Activated T-helper 2 cell treated with anti-CD3 and anti-CD28 coated beads, Interferon-gamma antibody, Interleukin-2, Interleukin-4, amounts not matched to agents 10 μg/mL and 5 μg/mL and 100 μg/mL, durations not matched to agents 14 hours and 24 hours and 36 hours (primary cell): ENCODE measurements at places on chromosomes 5 and 9. TPM values are rescaled to one million over a fixed set of nuclear protein-coding genes. Genes with fewer than 3 reads are reported as not detected.

Gene PCSK1
- total RNA-seq = not detected in 2 replicates

Gene IPPK
- 11.5 and 14.8 TPM in 2 replicates for total RNA-seq

Gene NFIB
- total RNA-seq = 0.02 TPM in 1 of 2 replicates, not detected in the other

Gene OR1Q1
- total RNA-seq = not detected in 2 replicates

Gene TMC1
- not detected in 2 replicates for total RNA-seq

Gene ERAP2
- total RNA-seq = 46.8 and 49.3 TPM in 2 replicates

Gene GPR150
- 0.11 and 0.14 TPM in 2 replicates for total RNA-seq

Gene SMIM32
- not detected in 2 replicates for total RNA-seq

Gene RXFP3
- total RNA-seq = not detected in 2 replicates

Gene CTXN3
- not detected in 2 replicates for total RNA-seq

Gene ARHGEF28
- total RNA-seq = 0.05 and 0.11 TPM in 2 replicates

Gene PAPPA
- total RNA-seq = not detected in 2 replicates

DNA sequence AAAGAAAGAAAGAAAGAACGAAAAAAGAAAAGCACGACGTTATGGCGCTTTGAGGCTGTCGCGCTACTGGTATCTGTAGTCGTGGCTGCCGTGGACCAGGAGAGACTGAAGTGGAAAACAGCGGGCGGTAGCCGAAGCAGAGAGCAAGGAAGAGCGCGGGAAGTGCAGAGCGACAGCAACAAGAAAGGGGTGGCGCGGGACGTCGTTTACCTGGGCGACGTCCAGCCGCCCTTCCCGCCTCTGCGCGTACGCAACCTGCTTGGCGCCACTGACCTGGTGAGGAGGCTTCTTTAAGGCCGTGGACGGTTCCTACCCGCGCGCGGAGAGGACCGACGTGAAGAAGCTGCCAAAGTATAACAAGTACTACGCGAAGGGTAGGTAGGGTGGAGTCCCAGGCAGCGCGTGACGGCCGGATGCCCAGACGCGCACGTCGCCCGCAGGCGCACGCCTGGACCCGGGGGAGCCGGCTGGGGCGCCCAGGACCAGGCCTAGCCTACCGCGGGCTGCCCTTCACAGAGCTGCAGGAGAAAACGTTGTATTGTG is 15.4 kb downstream of the CCL28 start:
- DNase-seq = peak; percentile 64
- peaks cover 22% of the 10 kb centered on the region for H3K36me3 ChIP-seq
- no peaks in the 10 kb centered on the region for H3K27me3 ChIP-seq
- H3K27ac ChIP-seq = peak overlapping the region; percentile 98

- H3K27me3 ChIP-seq = no peaks in the 10 kb centered on the region
- no peak overlapping the region for H3K4me3 ChIP-seq
Observed at GRCh38 chr9:71928376-71928775, 16.9 kb downstream of the C9orf85 start.

DNA sequence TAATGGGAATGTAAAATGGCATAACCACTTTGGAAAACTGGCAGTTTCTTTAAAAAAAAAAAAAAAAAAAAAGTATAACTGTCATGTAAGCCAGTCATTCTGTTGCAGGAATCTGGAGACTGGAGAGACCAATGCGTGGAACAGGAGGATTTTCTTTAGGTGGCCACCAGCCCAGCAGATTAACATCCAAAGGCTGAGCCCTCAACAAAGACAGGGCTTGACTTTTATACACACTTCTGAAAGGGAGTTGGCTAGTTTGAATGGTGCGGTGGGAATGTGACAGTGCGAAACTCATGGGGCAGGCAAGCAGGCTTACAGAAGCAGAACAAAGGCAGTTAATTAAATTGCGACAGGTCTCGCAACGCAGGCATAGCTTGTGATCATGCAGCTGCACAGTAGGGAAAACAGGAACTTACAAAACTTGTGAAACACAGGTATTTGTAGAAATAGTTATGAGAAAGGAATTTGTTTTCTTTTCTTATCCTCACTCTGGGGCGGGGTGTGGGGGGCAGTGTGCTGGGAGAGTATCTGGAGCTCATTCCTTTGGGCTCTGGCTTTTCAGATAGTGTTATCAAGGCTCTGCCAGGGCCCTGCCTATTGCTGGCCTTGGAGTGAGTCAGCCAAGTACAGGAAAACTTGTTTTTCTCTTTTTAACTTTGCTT is 12.0 kb downstream of the UIMC1 start:
- H3K4me1 ChIP-seq = peaks cover 23% of the 10 kb centered on the region
- peaks cover 30% of the 10 kb centered on the region for H3K36me3 ChIP-seq
- H3K27me3 ChIP-seq = no peaks in the 10 kb centered on the region
- H3K4me3 ChIP-seq = no peak overlapping the region
- peak overlapping the region; percentile 60 for H3K27ac ChIP-seq

- no peaks in the 10 kb centered on the region for H3K27me3 ChIP-seq
- H3K27ac ChIP-seq = peak overlapping the region; percentile 87
- peak overlapping the region; percentile 56 for H3K4me3 ChIP-seq
- peaks cover 35% of the 10 kb centered on the region for H3K4me1 ChIP-seq
- no peak for DNase-seq
- peaks cover 38% of the 10 kb centered on the region for H3K36me3 ChIP-seq
Observed at GRCh38 chr5:140569197-140569596, 4.6 kb downstream of the SLC35A4 start.

DNA sequence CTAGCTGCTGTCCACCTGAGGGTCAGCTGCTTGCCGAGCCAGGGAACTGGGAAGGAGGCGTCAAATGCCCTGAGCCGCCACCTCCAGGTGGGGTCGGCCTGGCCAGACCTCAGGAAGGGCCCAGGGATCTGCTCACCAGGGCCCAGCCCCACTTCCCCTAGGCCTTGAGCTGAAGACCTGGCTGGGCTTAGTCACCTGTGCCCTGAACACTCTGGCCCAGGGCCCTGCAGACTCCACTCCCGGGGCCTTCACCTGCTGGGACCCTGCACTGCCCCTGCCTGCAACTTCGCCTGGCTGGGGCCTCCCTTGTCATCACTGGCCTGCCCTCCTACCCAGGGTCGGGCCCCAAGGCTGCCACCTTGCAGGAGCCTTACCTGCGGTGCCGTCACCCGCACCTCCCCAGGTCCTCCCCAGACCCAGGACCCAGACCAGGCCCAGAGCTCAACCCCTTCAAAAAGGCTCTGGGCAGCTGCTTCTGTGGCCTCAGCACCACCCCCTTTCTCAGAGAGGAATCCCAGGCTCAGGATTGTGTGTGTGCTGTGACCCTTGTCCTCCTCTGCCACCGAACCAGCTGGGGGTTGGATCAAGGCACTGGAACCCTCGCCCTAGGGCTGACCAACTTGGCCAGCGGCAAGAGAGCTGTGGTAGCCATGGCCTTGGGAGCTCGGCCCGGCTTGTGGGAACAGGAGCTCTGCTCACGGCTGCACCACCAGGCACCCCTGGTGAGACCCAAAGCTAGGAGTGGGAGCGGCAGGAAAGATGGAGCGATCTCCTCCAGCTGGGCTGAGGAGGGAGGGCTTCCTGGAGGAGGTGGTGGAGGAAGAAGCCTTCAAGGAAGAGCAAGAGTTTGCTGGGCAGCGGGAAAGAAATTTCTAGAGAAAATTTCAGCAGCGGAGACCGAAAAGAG is 1.2 kb upstream of the NELFB start:
- peak overlapping the region; percentile 85 for H3K4me3 ChIP-seq
- H3K4me1 ChIP-seq = peaks cover 13% of the 10 kb centered on the region
- no peaks in the 10 kb centered on the region for H3K27me3 ChIP-seq
- H3K27ac ChIP-seq = peak overlapping the region; percentile 73
- H3K36me3 ChIP-seq = peaks cover 19% of the 10 kb centered on the region
- DNase-seq = no peak

- no peak overlapping the region for H3K27ac ChIP-seq
- peaks cover 10% of the 10 kb centered on the region for H3K4me1 ChIP-seq
- DNase-seq = no peak
Observed at GRCh38 chr5:138936225-138936967, 61.3 kb upstream of the LRRTM2 start.

- no peak overlapping the region for H3K27ac ChIP-seq
- H3K36me3 ChIP-seq = peaks cover 16% of the 10 kb centered on the region
- no peak overlapping the region for H3K4me3 ChIP-seq
- peaks cover 23% of the 10 kb centered on the region for H3K4me1 ChIP-seq
Observed at GRCh38 chr9:124366476-124367220, 48.6 kb downstream of the PSMB7 start.

GRCh38 chr9:78892182-78892581 is 595.3 kb downstream of the PSAT1 start:
- H3K27ac ChIP-seq = no peak overlapping the region
- H3K4me3 ChIP-seq = no peak overlapping the region
- no peaks in the 10 kb centered on the region for H3K4me1 ChIP-seq
- no peaks in the 10 kb centered on the region for H3K27me3 ChIP-seq
- no peak for DNase-seq

DNA sequence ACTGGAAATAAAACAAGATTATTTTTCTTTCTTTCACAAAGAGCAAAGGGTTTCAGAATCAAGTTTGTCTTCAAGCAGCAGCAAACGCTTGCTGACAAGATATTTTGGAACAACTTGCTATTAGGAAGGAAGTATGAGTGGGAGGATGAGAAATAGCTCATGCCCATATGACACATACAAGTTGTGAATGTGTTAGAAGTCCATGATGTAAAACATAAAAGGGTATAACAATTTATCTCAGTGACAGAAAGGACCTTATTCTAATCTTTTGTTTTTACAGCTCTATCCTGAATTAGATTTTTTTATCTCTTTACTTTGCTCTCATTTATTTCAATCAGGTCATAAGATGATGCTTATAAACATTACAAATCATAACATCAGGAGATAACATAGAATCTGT is 516.6 kb upstream of the MEF2C start:
- H3K4me1 ChIP-seq = peaks cover 8% of the 10 kb centered on the region
- no peaks in the 10 kb centered on the region for H3K36me3 ChIP-seq
- peaks cover 1% of the 10 kb centered on the region for H3K27me3 ChIP-seq
- H3K27ac ChIP-seq = no peak overlapping the region

GRCh38 chr5:139079991-139080610 is 118.1 kb downstream of the SIL1 start:
- no peak for DNase-seq
- no peak overlapping the region for H3K4me3 ChIP-seq
- peaks cover 4% of the 10 kb centered on the region for H3K27me3 ChIP-seq
- peaks cover 7% of the 10 kb centered on the region for H3K36me3 ChIP-seq
- H3K4me1 ChIP-seq = no peaks in the 10 kb centered on the region
- H3K27ac ChIP-seq = no peak overlapping the region

DNA sequence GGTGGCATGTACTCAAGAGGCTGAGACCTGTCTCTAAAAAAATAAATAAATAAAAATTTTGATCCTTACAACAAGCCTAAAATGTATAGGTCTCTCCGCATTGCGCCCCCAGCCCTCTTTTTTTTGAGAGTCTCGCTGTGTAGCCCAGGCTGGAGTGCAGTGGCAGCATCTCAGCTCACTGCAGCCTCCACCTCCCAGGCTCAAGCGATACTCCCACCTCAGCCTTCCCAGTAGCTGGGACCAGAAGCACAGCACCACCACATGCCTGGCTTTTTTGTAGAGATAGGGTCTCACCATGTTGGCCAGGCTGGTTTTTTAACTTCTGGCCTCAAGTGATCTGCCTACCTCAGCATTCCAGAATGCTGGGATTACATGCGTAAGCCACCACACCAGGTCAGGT is 2.2 kb upstream of the GARIN3 start:
- peaks cover 75% of the 10 kb centered on the region for H3K4me1 ChIP-seq
- H3K27me3 ChIP-seq = no peaks in the 10 kb centered on the region
- H3K27ac ChIP-seq = peak overlapping the region; percentile 86
- peak; percentile 0 for DNase-seq

DNA sequence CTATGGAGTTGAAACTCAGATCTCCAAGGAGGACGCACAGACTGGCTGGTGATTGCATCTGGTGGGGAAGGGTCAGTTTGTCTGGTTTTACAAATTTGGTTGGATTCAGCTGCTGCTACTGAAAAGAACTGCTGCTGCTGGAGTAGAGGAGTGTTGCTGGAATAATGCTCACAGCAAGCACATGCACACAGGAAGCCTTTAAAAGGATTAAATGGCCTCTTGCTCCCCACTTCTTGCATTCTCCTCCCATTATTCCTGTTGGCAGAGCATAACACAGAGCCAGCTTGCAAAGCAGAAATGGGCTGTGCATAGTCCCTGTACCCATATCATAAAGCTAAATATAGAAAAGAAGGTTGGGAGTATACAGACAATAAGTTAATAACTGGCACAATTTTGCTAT is 16.6 kb downstream of the ZNF474 start:
- no peak overlapping the region for H3K4me3 ChIP-seq
- no peak for DNase-seq
- H3K36me3 ChIP-seq = no peaks in the 10 kb centered on the region

DNA sequence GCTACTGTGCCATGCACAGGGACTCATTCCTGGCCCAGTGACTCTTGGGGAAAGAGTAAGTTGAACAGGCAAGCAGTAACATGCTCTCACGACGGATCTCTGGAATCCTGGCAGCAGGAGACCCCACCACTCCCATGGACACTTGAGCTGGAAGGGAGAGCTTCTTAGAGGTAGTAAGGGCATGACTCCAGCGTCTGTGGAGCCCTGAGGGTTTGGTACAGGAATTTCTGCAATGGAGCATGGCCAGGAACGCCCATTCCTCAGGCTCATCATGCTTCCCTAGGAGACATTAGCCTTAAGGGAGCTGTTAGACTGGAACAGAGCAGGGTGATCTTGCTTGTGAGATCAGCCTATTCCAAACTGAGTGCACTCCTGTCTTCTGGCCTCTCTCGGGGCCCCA is 212.9 kb downstream of the MAT2B start:
- no peaks in the 10 kb centered on the region for H3K27me3 ChIP-seq
- no peak overlapping the region for H3K27ac ChIP-seq
- DNase-seq = no peak
- no peak overlapping the region for H3K4me3 ChIP-seq
- no peaks in the 10 kb centered on the region for H3K4me1 ChIP-seq
- no peaks in the 10 kb centered on the region for H3K36me3 ChIP-seq

DNA sequence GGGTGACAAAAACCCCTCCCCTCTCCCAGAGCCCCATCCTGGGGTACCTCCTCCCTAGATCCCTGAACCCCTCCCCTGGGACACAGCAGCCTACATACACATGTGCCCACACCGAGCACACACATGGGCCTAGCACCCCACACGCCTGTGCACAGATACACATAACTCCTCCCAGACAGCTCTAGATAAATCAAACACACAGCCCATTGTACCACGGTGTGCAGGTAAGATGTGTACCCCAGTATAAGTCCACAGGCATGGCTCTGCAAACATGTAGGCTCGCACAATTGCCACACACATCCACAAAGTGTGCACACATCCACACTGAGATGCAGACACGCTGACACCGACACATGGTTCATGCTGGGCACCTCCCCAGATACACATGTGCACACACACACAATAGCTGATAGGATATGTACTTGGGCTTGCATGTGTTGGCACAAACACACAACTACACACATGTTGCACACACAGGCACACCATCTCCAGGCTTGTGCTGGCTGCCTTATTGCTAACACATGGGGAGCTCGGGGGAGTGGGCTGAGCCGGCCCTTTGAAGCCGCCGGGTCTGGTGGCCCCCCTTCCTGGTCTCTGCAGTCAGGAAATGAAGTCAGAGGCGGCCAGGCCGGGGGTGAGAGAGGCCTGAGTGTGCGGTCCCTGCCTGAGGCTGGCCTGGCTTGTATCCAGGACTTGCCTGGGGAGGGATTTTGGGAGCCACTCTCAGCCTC is 30.2 kb downstream of the GOLGA2 start:
- H3K27me3 ChIP-seq = peaks cover 25% of the 10 kb centered on the region
- no peak overlapping the region for H3K27ac ChIP-seq
- no peaks in the 10 kb centered on the region for H3K36me3 ChIP-seq
- peaks cover 12% of the 10 kb centered on the region for H3K4me1 ChIP-seq
- no peak for DNase-seq
- no peak overlapping the region for H3K4me3 ChIP-seq

GRCh38 chr5:37110135-37110534 is 139.0 kb downstream of the CPLANE1 start:
- H3K4me1 ChIP-seq = peaks cover 37% of the 10 kb centered on the region
- H3K27me3 ChIP-seq = no peaks in the 10 kb centered on the region
- peaks cover 55% of the 10 kb centered on the region for H3K36me3 ChIP-seq
- peak overlapping the region; percentile 9 for H3K4me3 ChIP-seq
